Dermis microvascular lymphatic vessel endothelial cell (primary cell): ENCODE measurements at places on chromosomes 5 and 9. TPM values are rescaled to one million over a fixed set of nuclear protein-coding genes. Genes with fewer than 3 reads are reported as not detected.

CCT5 gene
- 495 and 643 TPM in 2 replicates for total RNA-seq

FABP6 gene
- total RNA-seq: not detected in 2 replicates

GPR21 gene
- total RNA-seq: 0.39 and 0.63 TPM in 2 replicates

RNF183 gene
- total RNA-seq: not detected in 2 replicates

OMD gene
- not detected in 2 replicates for total RNA-seq

PANK3 gene
- total RNA-seq: 43.1 and 49.6 TPM in 2 replicates

CCL19 gene
- total RNA-seq: not detected in 2 replicates

GLIPR2 gene
- 57.9 and 108 TPM in 2 replicates for total RNA-seq

PCDHB10 gene
- 0.39 and 1.0 TPM in 2 replicates for total RNA-seq

PCDHA4 gene
- total RNA-seq: under 0.01 and 0.25 TPM in 2 replicates

ZBED3 gene
- total RNA-seq: 1.0 and 1.6 TPM in 2 replicates

SIMC1 gene
- 1.9 and 3.3 TPM in 2 replicates for total RNA-seq

TAF11L5 gene
- not detected in 2 replicates for total RNA-seq

DRD1 gene
- not detected in 2 replicates for total RNA-seq

GFPT2 gene
- 0.13 and 0.38 TPM in 2 replicates for total RNA-seq

RARS1 gene
- total RNA-seq: 71.7 and 92.4 TPM in 2 replicates

PCDHAC2 gene
- 0.13 TPM in 2 replicates for total RNA-seq

GARIN3 gene
- total RNA-seq: not detected in 2 replicates

TMEM252 gene
- 0.13 TPM in 1 of 2 replicates, not detected in the other for total RNA-seq

TPRN gene
- 3.3 and 4.4 TPM in 2 replicates for total RNA-seq

SPARC gene
- total RNA-seq: 509 and 525 TPM in 2 replicates

LNPEP gene
- 27.5 and 30.3 TPM in 2 replicates for total RNA-seq

BTNL9 gene
- under 0.01 and 0.13 TPM in 2 replicates for total RNA-seq

RNF180 gene
- total RNA-seq: 1.2 and 2.9 TPM in 2 replicates

GKAP1 gene
- total RNA-seq: 0.64 and 0.89 TPM in 2 replicates
